Fibroblast of mammary gland (primary cell): ENCODE measurements at places on chromosomes 16 and 17.

GRCh38 chr16:12231666-12232065 is 255.1 kb downstream of the SNX29 start:
- peak; percentile 79 for DNase-seq

- no peak for DNase-seq
Measured at GRCh38 chr16:78225919-78226318, 126.5 kb downstream of the WWOX start.

DNA sequence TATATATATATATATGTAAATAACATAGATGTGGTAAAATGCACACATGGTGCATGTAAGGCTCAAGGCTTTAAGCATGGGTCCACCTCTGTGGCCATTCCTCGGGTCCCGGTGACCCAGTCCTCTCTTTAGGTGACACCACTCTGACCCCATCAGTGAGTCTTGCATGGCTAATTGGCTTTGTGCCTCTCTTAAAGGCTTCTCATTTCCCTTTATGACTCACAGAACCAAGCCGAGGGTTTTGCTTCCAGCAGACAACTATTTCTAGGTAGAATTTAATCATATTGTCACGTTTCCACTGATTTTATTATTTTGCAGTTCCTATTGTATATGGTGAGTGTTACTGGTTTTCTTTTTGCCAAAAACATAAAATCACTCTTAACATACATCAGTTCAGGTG is 59.7 kb downstream of the PLCG2 start:
- DNase-seq, result peak; percentile 14

- DNase-seq, result peak; percentile 25
Measured at GRCh38 chr16:83717814-83718213, 90.0 kb upstream of the HSBP1 start.

- DNase-seq, result no peak
Measured at GRCh38 chr17:63629627-63630026, 7.4 kb downstream of the MAP3K3 start.

DNA sequence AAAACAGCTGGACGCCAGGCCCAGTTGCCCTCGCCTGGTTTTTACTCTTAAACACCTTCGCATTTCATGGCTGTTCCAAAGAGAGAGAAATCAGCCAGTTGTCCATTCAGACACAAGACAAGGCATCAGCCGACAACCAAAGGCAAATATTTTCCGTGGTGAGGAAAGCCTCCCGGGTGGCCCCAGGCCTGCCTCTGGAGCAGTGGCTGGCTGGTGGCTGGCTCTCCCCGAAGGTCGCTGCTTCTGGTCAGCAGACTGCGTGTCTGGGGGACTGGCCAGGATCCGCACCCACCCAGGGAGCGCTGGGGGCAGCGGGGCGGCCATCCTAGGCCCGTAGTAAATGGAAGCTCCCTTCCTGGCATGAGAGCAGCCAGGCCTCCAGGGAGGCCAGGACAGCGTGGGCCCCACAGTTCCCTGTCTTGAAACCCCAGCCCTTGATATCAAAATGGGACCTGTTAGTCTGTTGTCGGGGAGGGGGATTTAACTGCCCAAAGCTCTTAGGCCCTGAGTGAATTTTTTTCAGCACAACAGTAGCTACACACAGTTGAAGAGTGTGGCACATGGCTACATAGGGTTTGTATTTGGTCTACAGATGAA is 57.7 kb downstream of the SREBF1 start:
- no peak for DNase-seq

GRCh38 chr17:14741491-14741890 is 440.6 kb downstream of the HS3ST3B1 start:
- peak; percentile 75 for DNase-seq

DNA sequence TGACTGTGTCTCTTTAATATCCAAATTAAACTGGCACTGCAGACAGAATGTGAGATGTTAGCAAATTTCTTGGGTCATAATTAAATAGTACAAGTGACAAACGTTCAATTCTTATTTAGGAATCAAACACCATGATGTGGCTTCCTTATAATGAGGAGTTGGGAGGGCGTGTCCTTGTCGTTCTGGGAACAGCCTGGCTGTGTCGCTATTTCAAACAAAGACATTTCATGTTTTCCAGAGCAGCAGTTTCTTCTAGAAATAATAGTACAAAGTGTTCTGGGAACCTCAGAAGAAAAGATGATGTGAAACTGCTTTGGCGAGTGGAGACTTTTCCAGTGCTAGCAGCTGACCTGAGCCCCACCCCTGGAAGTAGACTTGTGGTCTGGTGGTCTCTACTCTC is 301.7 kb upstream of the N4BP1 start:
- peak; percentile 32 for DNase-seq

DNA sequence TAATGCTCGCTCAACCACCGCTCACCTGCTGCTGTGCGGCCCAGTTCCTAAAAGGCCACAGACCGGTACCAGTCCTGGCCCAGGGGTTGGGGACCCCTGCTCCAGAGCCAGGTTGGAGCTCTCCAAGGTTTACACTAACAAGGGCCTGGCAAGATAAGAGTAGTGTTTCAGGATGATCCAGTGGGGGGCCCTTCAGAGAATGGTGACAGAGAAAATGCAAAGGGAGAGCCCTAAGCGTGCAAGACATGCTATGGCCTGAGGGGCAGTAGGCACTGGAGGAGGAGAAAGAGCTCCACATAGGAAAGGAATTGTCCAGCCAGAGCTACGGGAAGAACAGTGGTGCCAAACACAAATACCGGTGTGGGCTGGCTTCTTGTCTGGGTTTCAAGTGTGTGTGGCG is 233.4 kb downstream of the STX8 start:
- DNase-seq, result no peak

DNA sequence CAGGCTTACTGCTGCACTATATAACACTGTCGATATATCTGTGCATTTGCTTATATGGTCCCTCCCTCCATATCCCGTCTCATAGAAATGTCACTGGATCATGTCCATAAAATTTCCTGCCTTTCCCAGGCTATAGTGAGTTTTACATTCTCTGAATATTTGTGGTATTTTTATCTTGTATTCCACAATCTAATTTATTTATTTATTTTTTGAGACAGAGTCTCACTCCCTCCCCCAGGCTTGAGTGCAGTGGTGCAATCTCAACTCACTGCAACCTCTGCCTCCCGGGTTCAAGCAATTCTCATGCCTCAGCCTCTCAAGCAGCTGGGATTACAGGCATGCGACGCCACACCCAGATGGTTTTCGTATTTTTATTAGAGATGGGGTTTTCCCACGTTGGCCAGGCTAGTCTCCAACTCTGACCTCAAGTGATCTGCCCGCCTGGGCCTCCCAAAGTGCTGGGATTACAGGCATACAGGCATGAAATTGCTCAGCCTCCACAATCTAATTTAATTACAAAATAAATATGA is 12.9 kb downstream of the TRIM37 start:
- peak; percentile 94 for DNase-seq

DNA sequence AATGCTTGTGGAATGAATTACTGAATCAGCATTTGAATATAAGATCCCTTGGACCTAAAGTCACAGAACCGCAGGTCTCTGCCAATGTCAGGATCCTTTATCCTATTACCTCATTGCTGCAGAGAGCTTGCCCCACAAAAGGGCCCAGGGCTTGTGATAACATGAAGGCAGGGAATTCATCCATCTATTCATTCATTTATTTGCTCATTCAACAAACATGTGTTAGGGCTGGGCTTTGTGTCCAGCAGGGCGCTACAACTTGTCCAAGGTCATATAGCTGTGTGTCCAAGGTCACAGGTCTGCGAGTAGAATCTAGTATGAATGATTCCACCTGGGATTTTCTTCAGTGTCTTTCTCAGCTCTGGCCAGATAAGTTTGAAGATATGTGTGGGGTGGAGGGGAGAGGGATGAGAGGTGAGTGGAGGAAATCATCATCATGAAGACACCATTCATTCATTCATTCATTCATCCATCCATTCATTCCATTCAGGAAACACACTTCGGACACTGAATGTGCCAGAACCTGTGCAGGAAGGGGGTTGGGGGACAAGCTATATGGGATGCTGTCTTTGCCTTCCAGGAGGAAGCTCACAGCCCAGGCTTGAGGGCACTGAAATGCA is 1.3 kb upstream of the UNC45B start:
- no peak for DNase-seq

DNA sequence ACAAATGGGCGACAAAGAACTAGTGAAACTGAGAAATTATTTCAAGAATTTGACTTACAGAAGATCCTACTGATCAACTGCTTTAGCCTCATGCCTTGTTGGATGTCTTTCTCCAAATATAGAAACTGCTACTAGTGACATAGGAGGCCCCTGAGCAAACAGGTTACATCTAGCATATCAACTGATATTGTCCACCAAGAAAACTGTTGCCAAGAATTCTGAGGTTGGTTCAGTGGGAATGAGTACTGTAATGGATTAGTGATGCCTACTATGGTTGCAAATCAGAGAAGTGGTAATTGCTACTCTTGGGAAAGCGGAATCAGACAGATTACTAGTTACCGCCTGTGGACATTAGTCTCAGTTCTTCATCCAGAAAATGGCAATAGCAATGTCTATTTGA is 10.0 kb downstream of the CDC27 start:
- DNase-seq, result no peak

- peak; percentile 27 for DNase-seq
Measured at GRCh38 chr17:81869221-81870130, 1.7 kb downstream of the ARHGDIA start.

DNA sequence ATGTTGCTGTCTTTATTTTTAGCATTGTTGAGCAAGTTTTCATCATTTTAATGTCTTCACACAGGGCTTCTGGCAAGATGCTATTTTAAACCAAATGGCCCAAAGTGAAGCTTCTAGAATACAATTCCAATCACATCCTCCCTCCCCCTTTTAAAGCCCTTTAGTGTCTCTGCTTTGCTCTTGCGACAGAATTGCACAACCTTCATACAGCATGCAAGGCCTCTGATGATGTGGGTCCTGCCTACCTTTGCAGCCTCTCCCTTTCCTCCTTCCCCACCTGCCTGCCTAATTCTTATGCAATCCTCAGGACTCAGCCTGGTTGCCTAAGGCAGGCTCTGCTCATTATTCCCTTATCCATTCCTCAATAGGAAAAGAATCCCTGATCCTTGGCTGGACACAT is 381.7 kb downstream of the SLC39A11 start:
- peak; percentile 41 for DNase-seq

DNA sequence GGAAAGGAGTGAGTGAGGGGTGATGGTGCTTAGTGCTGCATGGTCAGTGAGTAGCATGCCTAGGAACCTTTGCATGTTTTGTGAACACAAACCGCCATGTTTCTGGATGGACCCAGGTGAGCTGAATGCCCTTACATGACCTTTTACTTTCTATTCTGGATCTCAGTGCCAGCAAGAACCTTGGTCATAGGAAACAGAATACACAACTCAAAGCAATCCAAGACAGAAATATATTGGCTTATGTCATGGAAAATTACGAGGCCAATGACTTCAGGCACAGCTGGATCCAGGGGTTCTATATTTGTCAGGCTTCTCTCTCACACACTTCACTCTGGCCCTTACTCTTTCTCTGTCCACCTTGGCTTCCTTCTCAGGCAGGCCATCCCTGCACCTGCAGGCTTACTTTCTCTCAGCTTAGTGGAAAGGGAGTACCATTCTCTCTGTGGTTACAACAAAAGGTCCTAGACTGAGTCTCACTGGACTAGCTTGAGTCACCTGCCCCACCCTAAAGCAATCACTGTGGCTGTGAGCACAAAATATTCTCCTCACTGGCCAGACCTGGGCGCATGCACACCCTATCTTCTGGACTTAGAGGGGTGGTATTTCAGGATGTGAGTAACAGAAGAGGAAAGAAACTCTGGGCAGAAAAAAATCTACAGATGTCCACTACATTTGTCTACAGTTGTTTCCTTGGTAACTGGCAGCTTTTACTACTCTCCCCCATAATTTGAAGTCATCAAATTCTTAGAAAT is 20.4 kb upstream of the CPNE2 start:
- DNase-seq, result peak; percentile 56

DNA sequence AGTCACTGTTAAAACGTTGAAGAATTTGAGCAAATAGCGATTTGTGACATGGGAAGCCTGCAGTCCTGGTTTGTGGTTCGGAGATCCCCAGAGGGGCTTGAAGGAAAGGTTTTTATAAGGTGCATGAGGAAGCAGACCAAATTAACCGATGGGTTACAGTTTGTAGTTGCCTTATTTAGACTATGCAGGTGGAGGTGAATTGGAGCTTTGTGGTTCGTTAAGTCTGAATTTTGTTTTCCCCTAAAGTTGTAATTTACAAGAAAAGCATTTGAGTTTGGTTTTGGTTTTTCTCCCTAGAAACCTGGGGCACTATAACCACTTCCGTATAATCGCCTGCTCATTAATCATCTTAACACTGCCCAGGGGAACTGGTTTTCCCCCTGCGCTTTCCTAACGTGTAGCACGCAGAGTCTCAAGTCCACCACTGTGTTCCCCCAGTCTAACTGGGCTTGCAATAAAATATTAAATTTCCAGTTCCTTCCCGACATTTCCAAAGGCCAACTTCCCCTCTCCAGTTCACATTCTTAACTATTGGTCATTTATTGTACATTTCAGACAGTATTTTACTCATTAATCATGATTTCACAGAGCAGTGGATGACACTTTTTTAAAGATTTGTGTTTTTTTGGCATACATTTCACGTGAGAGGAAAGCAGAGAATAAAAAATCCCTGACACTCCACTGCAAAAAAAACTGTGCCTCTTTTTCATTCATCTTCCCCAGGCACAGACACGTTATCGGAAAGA is 932 bp downstream of the ZNF267 start:
- peak; percentile 69 for DNase-seq

GRCh38 chr16:58265480-58266052 is 29.3 kb downstream of the PRSS54 start:
- no peak for DNase-seq

GRCh38 chr17:18888766-18889290 is 30.9 kb downstream of the PRPSAP2 start:
- DNase-seq, result no peak

DNA sequence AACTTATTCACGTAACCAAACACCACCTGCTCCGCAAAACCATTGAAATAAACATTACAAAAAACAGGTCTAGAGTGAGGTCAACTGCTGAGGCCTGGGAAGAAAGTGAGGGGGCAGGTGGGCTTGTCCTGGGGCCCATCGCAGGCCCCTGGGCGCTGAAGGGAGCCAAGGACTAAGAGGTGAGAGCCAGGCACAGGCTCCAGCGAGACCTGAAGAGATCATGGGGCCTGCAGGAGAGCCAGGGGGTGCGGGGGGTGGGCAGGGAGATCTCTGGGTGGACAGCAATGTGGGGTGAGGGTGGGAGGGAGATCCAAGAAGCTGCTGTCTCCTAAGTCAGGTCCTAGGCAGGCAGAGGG is 7.9 kb downstream of the ARHGAP27 start:
- no peak for DNase-seq

DNA sequence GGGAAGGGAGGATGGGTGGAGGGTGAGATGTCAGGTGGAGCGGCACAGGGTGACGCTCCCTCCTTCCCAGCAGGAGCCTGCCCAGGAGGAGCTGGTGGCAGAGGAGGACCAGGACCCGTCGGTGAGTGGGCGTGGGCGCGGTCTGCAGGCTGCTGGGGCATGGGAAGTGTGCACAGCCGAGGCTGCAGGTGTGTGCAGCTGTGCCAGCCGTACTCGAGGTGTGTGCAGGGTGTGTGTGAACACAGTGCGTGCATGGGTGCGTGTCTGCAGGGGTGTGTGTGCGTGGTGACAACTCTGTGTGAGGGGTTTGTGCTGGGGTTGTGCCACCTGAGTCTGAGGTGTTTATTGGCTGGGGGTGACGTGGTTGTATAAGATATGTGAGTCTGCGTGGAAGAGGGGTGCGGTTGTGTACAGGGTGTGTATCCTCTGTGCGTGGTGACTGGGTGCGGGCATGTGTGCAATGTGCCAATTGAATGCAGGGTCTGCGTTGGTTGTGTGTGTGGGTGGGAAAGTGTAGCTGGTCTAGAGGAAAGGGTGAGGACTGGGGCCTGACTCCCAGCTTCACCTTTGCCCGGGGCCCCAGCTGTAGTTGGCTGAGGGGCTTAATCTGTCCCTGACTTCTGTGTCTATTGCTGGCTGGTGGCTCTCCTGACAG is 670 bp downstream of the TNFSF12 start:
- no peak for DNase-seq
